ENCODE measurements at places on chromosomes 3 and 15. TPM values are rescaled to one million over a fixed set of nuclear protein-coding genes. Genes with fewer than 3 reads are reported as not detected.

- DNase-seq = peak; percentile 39
Measured at GRCh38 chr15:70528270-70528706, 235.1 kb downstream of the UACA start.

GOLGA6B gene
- total RNA-seq = not detected

DNA sequence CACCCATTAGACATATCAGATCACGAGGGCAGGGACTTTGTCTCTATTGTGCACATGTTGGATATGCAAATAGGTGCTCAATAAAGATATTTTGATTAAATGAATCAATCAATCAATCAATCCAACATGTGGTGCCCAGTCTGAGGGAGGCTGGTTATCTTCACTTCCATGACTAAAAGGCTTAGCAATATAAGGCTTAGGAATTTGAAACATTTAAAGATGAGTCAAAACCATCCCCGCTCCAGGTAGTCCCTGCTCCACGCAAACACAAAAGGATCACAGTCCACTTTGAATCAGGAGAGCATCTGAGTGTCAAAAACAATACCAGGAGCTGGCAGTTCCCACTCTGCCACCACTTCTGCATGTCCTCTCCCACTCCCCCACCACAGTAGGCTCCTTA is 25.8 kb upstream of the PRICKLE2 start:
- no peak for DNase-seq

DNA sequence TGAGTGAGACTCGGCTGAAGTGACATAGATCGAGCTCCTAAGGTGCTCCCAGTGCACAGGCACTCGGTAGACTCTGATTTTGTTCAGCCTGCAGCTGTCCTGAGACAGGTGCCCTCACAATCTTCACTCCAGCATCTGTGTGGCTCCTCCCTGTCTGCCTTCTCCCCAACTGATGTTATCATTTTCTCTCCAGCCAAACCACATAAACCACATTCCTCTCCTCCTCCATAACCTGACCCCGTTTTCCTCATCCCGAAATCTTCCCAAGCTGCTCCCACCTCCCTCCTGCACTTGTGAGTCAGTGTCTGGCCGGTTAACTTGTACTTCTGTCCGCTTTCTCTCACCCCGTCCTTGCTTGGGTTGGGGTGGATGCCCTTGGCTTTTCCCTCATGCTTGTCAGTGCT is 93.3 kb upstream of the HACD2 start:
- no peak for DNase-seq

- no peak for DNase-seq
Measured at GRCh38 chr15:71295603-71296314, 180.5 kb downstream of the THSD4 start.

TRIP4 gene
- 34.4 TPM for total RNA-seq

SCN11A gene
- total RNA-seq = 0.12 TPM

TMEM108 gene
- total RNA-seq = 0.92 TPM

- no peak for DNase-seq
Measured at GRCh38 chr15:58473724-58474123, 41.9 kb downstream of the LIPC start.

DPPA4 gene
- not detected for total RNA-seq

HDGFL3 gene
- total RNA-seq = 13.6 TPM

DNA sequence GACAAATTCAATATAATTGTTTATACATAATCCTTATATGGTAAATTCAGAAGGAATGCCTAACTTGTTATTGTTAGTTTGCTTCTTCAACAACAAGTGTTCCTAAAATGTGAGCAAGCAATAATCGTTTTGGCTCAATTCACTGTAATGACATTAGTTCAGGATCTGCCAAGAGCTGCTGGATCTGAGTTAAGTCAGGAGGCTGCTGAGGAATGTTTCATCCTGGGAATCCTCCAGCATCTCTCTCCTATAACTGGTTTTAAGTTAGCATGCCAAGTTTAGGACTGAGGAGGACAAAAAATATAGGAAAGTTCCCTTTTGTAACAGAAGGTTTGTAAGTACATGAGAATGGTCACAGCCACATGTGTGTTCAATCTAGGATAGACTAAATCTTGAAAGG is 4.9 kb upstream of the GTF2A2 start:
- DNase-seq = no peak

DNA sequence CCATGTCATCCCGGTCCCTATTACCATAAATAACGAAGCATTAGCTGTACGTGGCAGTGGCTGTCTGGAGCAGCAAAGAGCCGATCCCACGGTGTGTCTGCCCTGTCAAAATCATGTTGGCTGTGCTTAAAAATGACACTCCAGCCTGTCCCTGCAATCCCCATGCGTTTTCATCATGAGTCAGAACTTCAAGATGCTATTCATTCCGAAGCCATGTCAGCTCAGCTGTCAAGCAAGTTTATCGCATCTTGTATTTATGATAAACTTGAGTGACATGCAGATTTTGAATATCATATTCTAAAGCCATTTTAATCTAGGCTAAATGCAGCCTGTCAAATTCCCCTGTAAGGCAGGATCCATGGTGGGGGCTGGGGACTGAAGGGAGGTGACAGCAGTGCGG is 152.4 kb downstream of the TJP1 start:
- DNase-seq = no peak

GRCh38 chr3:195921334-195921791 is 13.0 kb upstream of the TNK2 start:
- no peak for DNase-seq

- DNase-seq = no peak
Measured at GRCh38 chr15:90364251-90364650, 12.2 kb downstream of the ZNF774 start.

GRCh38 chr15:78620527-78621421 is at the start of gene CHRNA3:
TSS of gene CHRNA3 (minus strand) at chr15:78620996. CDS start at chr15:78620794, 202 bp downstream.
- DNase-seq = no peak

GRCh38 chr15:83365370-83365938 is 81.0 kb upstream of the BNC1 start:
- no peak for DNase-seq

DNA sequence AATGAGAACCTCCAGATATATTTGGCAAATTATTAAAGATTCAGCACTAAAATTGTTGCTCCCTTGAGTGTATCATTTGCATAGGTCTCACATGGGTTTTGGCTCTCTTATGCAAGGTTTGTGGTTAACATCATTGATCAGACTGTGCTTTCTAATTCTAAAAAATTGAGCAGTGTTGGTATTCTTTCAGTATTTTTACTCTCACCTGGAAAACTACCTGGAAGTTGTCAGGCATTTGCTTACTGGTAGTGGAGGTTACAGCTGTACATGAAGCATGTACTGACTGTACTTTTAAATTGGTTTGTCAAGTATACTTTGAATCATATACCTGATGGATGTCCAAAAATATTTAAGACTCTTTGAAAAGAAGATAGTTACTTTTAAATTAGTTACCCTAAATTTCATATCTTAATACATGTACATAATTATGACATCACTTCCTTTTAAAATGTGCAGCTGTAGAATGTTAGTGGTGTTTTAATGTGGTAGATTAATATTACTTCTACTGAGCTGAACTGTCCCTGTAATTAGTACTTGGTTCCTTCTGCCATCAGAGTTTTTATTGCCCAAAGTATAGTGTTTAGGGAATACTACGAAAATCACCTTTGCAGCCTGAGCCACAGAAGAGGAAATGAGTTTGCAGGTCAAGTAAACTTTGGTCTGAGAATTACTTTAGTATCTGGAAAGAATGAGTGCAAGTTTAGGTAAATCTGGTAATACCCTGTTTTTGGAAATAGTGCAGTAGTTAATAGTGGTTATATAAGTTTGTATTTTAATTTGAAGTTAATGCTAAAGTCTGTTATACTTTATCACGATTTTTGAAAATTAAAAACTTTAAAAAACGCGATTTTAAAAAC is 2.8 kb downstream of the CHD2 start:
- no peak for DNase-seq

IMPDH2 gene
- total RNA-seq = 122 TPM

- no peak for DNase-seq
Measured at GRCh38 chr15:69939513-69940440, 157.9 kb downstream of the TLE3 start.

GRCh38 chr3:194711286-194711685 is 25.6 kb downstream of the FAM43A start:
- DNase-seq = no peak

GRCh38 chr3:32888739-32889138 is 62.7 kb upstream of the CCR4 start:
- DNase-seq = no peak

DNA sequence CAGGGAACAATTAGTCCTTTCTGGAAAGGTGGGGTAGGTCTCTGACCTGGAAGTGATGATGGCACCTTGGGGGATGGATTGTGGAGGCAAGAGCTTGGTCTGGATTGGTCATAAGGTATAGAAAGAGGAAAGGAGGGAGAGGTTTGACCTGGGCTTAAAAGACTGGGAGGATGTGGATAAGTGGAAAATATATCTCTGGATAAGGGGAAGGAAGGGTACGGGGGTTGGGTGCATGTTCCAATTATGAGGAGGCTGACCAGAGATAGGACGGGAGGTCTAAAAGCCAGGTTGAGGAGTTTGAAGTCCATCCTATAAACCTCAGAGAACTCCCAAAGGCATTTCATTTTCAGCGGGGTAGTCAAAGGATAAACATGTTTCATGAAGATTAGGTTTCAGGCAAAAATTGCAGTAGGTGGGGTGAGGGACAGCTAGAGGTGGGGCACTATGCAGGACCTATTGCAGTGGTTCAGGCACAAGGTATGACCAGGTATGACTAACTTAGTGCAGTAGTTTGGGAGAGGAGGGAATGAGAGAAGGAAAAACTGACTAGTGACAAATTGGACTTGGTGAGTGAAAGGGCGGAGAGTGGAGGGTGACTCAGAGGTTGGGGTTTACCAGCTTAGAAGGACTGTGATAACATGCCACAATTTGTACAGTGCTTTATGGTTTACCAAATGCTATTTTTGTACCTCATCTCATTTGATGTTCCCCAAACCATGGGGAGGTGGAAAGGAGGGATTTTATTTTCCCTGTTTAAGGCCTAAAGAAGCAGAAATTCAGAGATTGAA is 10.7 kb downstream of the PDE8A start:
- DNase-seq = no peak

DNA sequence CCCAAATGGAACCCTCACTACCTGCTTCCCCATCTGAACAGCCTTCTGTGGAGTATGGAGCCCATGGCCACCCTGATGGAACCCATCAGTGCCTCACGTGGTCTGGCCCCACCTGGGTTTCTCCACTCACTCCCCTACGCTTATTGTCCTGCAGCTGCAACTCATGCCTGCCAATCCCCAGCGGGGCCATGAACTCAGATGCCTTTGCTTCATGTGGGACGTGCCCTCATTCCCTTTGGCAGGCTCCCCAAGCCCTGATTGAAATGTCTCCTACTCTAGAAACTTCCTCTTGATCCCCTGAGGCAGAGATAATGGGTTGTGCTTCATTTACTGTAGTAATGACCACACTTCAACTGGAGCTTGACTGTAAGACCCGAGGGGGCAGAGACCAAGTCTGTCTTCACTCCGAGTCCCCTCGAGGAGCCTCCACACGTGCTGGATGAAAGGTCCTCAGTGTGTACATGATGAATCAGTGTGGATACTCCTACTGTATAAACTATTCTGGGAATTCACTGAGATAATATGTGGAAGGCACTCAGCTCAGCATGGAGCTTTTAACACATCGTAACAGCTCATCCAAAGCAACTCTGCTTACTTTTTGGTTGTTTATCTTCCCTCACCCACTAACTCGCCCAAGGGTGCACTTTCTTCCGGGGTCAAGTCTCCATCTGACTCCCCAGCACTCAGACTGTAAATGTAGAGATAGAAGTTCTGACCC is 232.8 kb upstream of the BHLHE40 start:
- no peak for DNase-seq

DNA sequence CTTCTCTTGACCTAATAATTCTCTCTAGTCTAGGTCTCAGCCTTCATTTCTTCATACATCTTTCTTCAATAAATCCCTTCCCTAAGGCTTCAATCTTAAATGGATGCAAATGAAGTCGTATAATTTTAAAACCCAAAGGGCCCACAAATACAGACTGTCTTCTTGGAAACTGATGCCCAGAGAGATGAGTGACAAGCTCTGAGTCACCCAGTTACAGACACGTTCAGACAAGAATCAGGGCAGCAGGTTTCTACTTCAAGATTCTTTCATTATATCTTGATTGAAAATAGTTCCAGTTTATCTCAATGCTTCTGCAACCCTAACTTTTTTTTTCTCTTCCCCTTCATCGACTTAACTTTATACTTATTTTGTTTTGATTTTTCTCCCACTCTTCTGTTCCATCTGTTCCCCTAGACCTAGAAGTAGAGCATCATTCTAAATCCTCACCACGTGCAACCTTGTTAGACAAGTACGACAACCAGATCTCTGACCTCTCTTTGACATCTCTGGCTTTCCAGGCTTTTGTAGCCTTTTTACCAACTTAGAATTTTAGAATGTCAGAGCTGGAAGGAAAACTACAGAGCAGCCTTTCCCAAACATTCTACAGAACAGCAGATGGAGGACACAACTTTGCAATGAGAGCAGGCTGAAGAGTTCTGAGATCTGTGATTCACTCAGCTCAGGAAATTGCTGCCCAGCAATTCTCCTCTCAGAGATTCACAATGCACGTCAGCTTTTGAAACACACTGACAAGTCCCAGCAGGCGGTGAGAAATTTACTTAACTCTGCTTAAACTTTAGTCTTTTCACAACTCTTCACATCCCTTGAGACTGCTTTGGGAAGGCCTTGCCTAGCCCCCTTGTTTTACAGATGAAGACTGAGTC is 25.3 kb downstream of the NCEH1 start:
- no peak for DNase-seq

CPNE4 gene
- total RNA-seq = 0.46 TPM

UBAP1L gene
- 2.3 TPM for total RNA-seq

- DNase-seq = peak; percentile 20
Measured at GRCh38 chr3:128572644-128573105, 77.9 kb downstream of the RPN1 start.

COPG1 gene
- 307 TPM for total RNA-seq

DNA sequence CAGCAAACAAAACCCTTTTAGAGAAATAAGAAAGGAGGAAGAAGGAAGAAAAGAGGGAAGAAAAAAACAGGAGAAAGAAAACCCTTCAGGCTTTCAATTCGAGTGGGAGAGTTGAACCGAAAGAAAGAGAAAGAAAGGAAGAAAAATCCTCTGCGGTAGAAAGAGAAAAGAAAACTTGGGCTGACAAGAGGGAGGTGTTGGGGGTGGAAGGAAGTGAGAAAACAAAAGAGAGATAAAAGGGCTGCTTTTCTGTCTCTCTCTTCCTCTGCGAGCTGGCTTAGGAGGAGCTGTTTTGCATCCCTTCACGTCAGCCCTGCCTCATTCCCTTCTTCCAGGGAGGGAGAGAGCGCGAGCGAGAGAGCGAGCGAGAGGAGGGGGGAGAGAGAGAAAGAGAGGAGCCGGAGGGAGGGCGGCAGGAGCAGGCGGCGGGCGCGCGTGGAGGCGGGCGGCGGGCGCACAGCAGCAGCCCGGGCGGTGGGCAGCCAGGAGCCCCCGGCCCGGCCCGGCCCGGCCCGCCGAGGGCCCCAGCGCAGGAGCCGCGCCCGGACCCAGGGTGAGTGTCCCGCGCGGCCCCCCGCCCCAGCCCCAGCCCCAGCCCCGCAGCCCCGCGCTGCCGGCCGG is at the start of gene ZNF710:
Gene ZNF710, plus strand, starts transcription at position 263 of the 621 bp plus-strand sequence. CDS start 65,814 bp downstream, outside the sequence.
- peak; percentile 58 for DNase-seq

DNA sequence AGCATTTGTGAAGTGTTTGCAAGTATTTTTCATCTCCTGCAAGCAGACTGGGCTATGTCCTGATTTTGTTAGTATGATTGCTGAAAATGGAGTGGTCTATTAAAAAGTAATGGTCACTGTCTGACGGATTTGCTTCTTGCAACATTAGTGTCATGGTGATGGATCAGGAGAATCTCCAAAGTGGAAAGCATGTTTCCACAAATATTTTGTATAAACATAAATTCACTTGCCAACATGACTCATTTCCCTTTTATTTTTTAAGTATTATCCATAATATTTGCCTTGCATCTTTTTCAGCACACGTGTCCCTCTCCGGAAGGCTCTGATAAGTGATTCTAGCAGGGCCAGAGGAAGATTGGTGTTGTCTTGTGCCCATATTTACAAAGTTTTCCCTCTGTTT is 27.4 kb upstream of the CACNA2D3 start:
- DNase-seq = no peak

VIPR1 gene
- 128 TPM for total RNA-seq
